ENCODE measurements at places on chromosomes 13 and 19.

DNA sequence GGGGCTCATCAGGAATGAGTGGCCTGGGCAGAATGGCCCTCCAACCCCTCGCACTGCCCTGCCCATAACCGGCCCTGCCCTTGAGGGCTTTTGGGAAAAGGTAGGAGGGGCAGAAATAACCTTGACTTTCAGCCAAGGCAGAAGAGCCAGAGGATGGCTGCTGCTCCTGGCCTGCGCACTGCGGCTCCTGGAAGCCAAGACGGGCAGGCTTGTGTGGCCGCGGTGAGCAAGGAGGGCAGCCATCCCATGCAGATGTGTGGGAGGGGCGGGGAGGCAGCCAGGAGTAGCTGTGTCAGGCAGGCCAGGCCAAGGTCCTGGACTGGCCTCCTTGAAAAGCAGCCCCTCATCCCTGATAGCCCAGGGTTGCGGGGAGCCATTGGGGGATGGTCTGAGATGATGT is 57.6 kb upstream of the URI1 start:
- DNase-seq, result no peak

- no peak for DNase-seq
Measured at GRCh38 chr19:33849551-33850147, 53.0 kb downstream of the KCTD15 start.

GRCh38 chr13:23654111-23655110 is 84.2 kb downstream of the TNFRSF19 start:
- no peak for DNase-seq

GRCh38 chr19:52923778-52924593 is 758 bp upstream of the ZNF888 start:
- no peak for DNase-seq

DNA sequence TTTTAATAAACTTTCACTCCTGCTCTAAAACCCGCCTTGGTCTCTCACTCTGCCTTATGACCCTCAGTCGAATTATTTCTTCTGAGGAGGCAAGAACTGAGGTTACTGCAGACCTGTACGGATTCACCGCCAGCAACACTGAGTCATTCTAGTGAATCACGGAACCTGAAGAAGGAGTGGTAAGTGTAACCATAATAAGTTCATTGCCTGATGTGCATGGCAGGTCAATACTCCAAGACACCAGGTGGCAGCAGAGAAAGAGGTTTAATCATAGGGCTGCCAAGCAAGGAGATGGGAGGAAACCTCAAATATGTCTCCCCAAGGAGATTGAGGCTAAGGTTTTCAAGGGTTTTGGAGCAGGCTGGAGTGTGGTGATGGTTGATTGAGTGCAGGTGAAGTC is 204.3 kb upstream of the IPO5 start:
- DNase-seq, result no peak

GRCh38 chr19:39032063-39032918 is at the start of gene FBXO27:
TSS of gene FBXO27 (minus strand) at chr19:39032549. CDS start at chr19:39032227, 322 bp downstream.
- DNase-seq, result no peak

GRCh38 chr19:6252066-6252465 is 27.7 kb downstream of the MLLT1 start:
- no peak for DNase-seq

- no peak for DNase-seq
Measured at GRCh38 chr19:41821003-41821735, 23.3 kb downstream of the LYPD4 start.

GRCh38 chr13:111657013-111657412 is 336.6 kb downstream of the TEX29 start:
- DNase-seq, result no peak

- DNase-seq, result no peak
Measured at GRCh38 chr13:66033924-66034323, 1196.2 kb downstream of the PCDH9 start.

- DNase-seq, result no peak
Measured at GRCh38 chr13:113828282-113828825, 35.5 kb downstream of the GAS6 start.

DNA sequence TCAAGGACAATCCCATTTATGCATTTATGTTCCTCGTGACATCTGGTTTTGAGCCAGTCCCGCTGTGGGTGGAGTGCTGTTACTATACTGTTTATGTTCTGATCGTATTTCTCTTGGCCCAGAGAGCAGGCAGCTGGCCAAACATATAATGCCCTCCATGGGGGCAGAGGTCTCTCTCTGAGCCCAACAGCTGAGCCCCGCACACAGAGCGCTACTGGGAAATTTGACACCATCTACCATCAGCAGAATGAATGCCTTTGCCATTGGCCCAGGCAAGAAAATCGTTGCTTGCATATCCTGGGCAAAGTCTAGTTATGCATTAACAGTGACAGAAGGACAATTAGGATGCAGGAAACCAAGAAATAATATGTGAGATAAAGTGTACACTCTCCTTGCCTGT is 126.8 kb upstream of the CACNA1A start:
- peak; percentile 23 for DNase-seq

- DNase-seq, result no peak
Measured at GRCh38 chr13:90898811-90899210, 448.7 kb upstream of the MIR17HG start.
